Vagina (tissue), 2 donors: ENCODE measurements at places on chromosomes 5 and 9. TPM values are rescaled to one million over a fixed set of nuclear protein-coding genes. Genes with fewer than 3 reads are reported as not detected.

WDR31 gene
- total RNA-seq = 2.0 TPM

CNTLN gene
- 13.3 TPM for total RNA-seq

GRCh38 chr5:55231029-55231918, 2.1 kb downstream of the CCNO start:
- DNase-seq = no peak

GRCh38 chr9:28342815-28343338, 769.6 kb upstream of the C9orf72 start:
- DNase-seq = no peak

- no peak for DNase-seq
Observed at GRCh38 chr9:17725399-17726010, 146.6 kb downstream of the SH3GL2 start.

GRCh38 chr9:101628173-101628572, 33.4 kb upstream of the PPP3R2 start:
- DNase-seq = no peak

SHC3 gene
- 6.1 TPM for total RNA-seq

DNA sequence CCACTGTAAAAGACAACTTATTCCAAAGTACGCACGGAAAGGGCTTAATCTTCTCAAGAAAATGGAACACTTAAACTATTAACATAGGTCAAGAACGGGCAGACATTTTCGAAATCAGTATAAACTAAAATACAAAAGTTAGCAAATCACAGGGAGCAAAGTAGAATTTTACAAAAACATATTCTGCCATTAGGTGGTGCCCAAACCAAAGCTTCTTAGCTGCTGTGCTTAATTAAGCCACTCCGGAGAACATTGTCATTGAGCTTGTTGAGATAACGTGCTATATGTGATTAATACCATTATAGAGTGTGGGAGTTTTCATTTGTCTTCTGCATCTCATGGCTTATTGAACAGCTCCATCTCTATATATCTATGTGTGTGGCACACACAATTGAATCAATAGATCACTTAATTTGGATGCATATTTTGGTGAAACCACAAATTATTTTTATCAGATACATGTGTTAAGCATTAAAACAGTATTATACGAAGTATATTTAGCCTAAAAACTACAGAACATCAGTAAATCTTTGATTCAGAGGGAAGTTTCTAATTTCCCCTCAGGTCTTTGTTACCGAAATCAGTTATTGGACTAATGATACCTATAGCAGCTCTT, 23.4 kb downstream of the UBLCP1 start:
- no peak for DNase-seq

ELL2 gene
- total RNA-seq = 113 TPM

SH3GL2 gene
- not detected for total RNA-seq

GRCh38 chr9:110016340-110016739, 191.6 kb downstream of the C9orf152 start:
- no peak for DNase-seq

HAPLN1 gene
- not detected for total RNA-seq

- DNase-seq = no peak
Observed at GRCh38 chr5:59241552-59241951, 652.0 kb downstream of the PDE4D start.

- no peak for DNase-seq
Observed at GRCh38 chr9:131772940-131773339, 33.1 kb upstream of the RAPGEF1 start.

GRCh38 chr5:1019001-1019905, 10.7 kb downstream of the NKD2 start:
- DNase-seq = no peak

- no peak for DNase-seq
Observed at GRCh38 chr9:6639622-6640021, 5.9 kb downstream of the GLDC start.

GPR151 gene
- total RNA-seq = not detected

GRCh38 chr5:35172533-35172932, 57.8 kb downstream of the PRLR start:
- no peak for DNase-seq

DNA sequence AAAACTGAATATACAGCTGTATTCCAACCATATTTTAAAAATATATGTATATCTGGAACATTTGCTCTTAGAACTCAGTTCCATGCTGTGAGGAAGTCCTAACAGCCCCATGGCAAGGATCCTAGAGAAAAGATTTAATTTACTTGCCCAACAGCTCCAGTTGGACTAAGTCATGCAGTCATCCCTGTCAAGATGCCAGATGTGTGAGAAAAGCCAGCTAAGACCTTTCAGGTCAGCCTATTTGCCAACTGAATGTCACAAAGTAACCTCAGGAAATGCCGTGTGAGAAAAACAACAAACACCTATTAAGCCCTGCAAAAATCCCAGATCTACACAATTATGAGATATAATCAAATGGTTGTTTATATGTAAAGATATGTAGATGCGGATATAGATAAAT, 416.3 kb downstream of the NR2F1-AS1 start:
- DNase-seq = no peak

GRCh38 chr9:100268271-100268670, 84.5 kb downstream of the TEX10 start:
- DNase-seq = no peak

GRCh38 chr5:143554187-143554717, 150.8 kb upstream of the NR3C1 start:
- no peak for DNase-seq

SPINK7 gene
- 65.3 TPM for total RNA-seq

SV2C gene
- 3.4 TPM for total RNA-seq

DNA sequence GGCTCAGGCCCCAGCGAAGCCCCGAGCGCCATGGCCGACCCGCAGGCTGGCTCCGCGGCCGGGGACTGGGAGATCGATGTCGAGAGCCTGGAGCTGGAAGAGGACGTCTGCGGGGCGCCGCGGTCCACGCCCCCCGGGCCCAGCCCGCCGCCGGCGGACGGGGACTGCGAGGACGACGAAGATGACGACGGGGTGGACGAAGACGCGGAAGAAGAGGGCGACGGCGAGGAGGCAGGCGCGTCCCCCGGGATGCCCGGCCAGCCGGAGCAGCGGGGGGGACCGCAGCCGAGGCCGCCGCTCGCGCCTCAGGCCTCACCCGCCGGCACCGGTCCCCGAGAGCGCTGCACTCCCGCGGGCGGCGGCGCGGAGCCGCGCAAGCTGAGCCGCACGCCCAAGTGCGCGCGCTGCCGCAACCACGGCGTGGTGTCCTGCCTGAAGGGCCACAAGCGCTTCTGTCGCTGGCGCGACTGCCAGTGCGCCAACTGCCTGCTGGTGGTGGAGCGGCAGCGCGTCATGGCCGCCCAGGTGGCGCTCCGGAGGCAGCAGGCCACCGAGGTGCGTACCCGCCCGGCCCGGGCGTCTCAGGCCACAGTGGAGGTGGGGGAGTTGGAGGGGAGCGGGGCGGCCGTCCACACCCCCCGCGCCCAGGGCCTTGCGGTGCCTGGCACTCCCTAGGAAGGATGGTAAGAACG, 1.6 kb downstream of the DMRT2 start:
- no peak for DNase-seq

GRXCR2 gene
- total RNA-seq = not detected

- DNase-seq = no peak
Observed at GRCh38 chr9:87276851-87277261, 220.8 kb upstream of the DAPK1 start.

EGFLAM gene
- 15.2 TPM for total RNA-seq

LIFR gene
- 63.3 TPM for total RNA-seq

- DNase-seq = no peak
Observed at GRCh38 chr5:65015767-65016166, 247.0 kb downstream of the CWC27 start.

- no peak for DNase-seq
Observed at GRCh38 chr9:113293285-113293878, 9.8 kb downstream of the RNF183 start.

OR1N2 gene
- total RNA-seq = not detected

SLC2A8 gene
- total RNA-seq = 13.8 TPM

CDH9 gene
- not detected for total RNA-seq

PCDHAC1 gene
- total RNA-seq = 0.49 TPM

- DNase-seq = no peak
Observed at GRCh38 chr9:76528642-76529190, 69.7 kb downstream of the GCNT1 start.

GRCh38 chr5:137156180-137156579, 342.9 kb downstream of the SPOCK1 start:
- DNase-seq = no peak
